ENCODE measurements at places on chromosomes 7 and 10.

DNA sequence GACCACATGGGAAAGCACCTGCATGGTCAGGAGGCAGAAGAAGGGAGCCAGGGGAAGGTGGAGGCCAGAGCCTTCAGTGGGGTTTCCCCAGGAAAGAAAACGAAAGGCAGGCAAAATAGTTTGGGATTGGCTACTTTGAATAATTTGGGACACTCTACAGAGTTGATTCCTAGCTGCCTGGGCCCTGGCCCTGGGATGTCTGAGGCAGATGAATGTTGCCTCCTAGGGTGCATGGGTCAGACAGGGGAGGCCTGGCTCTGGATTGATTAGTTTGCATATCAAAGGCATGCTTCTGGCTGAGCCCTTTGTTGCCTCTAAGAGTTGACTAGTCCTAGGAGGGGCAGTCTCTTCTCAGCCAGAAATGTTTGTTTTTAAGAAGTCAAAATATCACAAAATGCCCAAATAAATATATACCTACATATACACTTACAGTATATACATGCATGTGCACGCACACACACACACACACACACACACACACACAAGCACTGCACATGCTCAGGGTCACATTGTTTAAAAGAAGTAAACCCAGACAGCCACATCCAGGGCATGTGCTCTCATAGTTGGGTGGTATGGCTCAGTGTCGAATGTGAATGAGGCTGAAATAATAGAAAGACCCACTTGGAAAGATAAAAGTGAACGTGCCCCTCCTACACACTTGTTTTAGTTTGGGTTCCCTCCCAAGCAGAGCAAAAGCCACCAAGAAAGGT is 184.2 kb downstream of the GPAM start:
- no peak for DNase-seq

DNA sequence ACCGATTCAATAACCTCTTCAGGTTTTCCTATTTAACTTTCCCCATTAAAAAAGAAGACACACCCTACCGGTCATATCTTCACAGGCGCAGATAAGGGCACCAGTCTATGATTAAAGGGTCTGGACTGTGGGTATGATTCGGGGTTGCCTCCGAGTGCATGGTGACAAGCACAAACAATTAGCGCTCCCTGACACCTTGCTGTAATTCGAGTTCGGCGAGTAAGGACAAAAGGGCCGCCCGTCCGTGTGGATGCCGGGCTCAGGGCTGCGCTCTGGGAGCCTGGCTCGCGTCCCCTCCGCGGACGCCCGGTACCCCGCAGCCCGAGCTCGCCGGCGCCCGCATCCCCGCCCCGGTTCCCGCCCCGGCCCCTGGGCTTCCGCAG is 111.9 kb upstream of the RHEB start:
- peak; percentile 27 for DNase-seq

GRCh38 chr10:6068422-6068821 is 6.3 kb upstream of the IL2RA start:
- no peak for DNase-seq

GRCh38 chr10:127151541-127151940 is 44.9 kb downstream of the INSYN2A start:
- peak; percentile 21 for DNase-seq

GRCh38 chr7:128150223-128150865 is 90.7 kb upstream of the LEP start:
- no peak for DNase-seq

- DNase-seq, result no peak
Measured at GRCh38 chr10:72081772-72082590, 6.4 kb downstream of the SPOCK2 start.
